8988T (cell line): ENCODE measurements at places on chromosomes 5 and 9.

DNA sequence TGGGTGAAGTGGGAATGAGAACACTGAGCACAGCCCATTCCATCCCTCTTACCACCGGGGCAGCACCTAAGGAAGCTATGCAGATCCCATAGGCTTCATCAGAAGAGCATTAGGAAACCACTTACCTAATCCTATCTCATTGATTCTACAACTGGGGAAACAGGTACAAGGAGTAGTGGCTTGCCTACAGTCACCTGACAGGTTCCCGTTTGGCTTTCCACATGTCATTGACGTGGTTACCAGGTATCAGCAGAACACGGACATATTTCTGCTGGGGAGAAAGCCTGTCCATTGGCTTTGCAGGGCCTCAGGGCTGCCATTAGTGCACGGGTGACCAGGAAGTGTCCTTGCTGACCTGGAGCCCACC, 11.3 kb downstream of the AFAP1L1 start:
- DNase-seq, result no peak

GRCh38 chr9:3971391-3972082, 328.3 kb downstream of the GLIS3 start:
- DNase-seq, result no peak

- DNase-seq, result no peak
Observed at GRCh38 chr9:108724652-108725051, 131.1 kb downstream of the ACTL7B start.

- DNase-seq, result no peak
Observed at GRCh38 chr9:69458176-69458575, 133.2 kb downstream of the ENTREP1 start.

- DNase-seq, result no peak
Observed at GRCh38 chr9:3947859-3948438, 351.9 kb downstream of the GLIS3 start.

DNA sequence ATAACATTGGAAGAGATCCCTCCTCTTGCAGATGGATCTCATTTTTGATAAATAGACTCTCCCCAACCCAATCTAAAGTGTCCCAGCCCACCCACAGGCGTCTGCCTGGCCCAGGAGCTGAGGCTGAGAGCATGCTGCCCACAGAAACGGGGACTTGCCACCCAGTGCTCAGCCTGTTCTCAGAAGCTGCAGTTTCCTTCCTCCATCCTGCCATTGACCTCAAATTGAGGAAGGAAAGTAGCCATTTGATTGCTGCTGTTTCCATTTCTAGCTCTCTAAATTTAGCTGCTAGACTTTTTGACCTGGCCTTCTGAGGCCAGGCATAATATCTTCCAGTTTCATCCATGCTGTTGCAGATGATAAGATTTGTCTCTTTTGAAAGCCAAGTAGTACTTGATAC, 31.1 kb upstream of the FRMD3 start:
- DNase-seq, result no peak

GRCh38 chr9:37574241-37574721, 1.9 kb downstream of the FBXO10 start:
- no peak for DNase-seq

- DNase-seq, result no peak
Observed at GRCh38 chr5:73865315-73865714, 239.3 kb downstream of the ARHGEF28 start.

DNA sequence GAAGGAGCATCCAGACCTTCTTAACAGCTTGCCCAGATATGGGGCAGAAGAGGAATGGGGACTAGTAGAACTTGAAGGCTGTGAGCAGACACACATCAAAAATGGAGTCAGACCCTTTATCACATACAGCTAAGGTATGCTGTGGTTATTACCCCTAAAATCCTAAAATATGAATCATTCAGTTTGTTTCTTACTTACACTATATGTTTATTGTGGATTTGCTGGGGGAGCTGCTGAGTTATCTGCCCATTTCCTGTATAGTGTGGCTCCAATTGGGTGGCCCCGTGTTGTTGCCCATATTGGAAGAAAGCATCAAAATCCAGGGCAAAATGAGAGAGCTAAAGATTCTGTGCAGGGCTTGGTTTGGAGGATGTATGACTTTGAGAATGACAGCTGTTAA, 56.9 kb downstream of the AP3S1 start:
- no peak for DNase-seq

- no peak for DNase-seq
Observed at GRCh38 chr9:130530938-130531337, 48.4 kb upstream of the FUBP3 start.

GRCh38 chr5:148733601-148734438, 79.5 kb upstream of the HTR4 start:
- DNase-seq, result no peak

DNA sequence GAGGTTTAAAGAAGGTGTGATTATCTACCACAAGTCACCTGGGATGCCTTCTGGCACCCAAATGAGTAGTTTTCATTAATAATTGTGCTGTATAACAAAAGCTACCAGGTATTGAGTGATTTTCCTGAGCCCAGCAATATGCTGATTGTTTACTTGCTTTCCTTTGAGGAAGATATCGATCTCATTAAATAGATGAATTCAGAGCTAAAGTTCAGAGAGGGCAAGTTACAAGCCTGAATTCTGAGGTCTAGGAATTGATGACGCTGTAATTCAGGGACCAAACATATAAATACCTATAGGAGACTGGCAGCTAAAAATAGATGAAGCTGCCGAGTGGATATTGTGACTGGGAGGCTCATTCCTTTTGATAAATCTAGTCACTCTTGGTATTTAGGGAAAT, 1.1 kb downstream of the ERCC6L2 start:
- no peak for DNase-seq

DNA sequence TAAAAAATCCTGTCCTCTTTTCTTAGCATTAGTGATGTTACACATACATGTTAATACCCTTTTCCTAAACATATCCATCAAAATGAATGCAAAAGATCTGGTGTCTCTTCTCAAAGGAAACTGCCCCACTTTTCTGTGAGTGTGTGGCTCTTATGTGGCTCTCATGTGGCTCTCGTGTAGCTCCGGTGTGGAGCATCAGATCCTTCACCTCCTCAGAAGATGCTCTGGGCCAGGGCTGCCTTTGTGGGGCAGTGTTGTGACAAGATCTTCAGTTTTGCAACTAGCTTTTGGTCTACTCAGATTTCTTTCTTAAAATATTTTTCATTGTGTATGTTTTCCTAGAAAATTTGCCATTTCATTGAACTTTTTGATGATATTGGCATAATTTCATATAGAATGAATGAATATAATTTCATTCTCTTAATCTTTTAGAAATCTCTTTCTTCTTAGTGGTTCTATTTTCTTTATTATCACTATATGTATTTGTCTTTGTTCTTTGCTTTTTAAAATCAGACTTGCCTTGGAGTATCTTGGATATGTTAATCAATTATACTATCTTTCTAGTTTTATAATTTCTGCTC, 19.4 kb downstream of the GARNL3 start:
- DNase-seq, result no peak

- no peak for DNase-seq
Observed at GRCh38 chr9:130759738-130760137, 66.2 kb downstream of the EXOSC2 start.
